NCI-H2081 (cell line): ENCODE measurements at places on chromosomes 13 and 19.
A peak's percentile ranks its signal among the peaks of the same experiment; 100 is the strongest.

- no peak for DNase-seq
Measured at GRCh38 chr19:3984584-3984907, 717 bp downstream of the EEF2 start.

GRCh38 chr19:11499220-11499726 lies 6.4 kb downstream of the ZNF653 start:
- no peak for DNase-seq

DNA sequence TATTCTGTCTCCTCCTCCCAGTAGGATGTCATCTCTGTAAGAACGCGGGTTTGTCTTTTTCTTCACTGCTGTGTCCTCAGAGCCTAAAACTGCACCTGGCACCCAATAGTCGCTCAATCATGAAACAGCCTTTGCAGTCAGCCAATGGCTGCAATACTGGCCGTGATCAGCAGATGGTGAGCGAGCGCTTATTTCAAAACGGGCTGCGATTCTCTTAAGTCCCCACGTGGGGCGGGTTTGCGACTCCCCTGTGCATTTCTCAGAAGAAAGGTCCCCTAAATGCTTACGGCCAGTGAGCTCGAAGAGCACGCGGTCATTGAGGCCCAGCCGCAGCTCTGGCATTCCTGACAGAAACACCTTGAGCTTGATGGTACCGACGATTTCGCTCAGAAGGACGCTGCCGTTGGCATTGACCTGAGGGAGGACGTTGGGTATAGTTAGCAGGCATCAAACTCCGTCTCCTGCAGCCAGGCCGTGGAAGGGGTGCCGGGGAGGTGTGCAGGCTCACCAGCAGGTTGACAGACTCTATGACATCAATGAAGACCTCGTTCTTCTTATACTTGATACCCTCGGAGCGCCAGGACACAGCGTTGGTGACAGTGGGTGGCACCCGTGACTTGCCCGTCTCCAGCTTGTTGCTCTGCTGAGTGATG lies 6.0 kb downstream of the AP1M2 start:
- DNase-seq: peak; percentile 83

- DNase-seq: no peak
Measured at GRCh38 chr13:88042489-88042888, 371.3 kb downstream of the SLITRK5 start.

DNA sequence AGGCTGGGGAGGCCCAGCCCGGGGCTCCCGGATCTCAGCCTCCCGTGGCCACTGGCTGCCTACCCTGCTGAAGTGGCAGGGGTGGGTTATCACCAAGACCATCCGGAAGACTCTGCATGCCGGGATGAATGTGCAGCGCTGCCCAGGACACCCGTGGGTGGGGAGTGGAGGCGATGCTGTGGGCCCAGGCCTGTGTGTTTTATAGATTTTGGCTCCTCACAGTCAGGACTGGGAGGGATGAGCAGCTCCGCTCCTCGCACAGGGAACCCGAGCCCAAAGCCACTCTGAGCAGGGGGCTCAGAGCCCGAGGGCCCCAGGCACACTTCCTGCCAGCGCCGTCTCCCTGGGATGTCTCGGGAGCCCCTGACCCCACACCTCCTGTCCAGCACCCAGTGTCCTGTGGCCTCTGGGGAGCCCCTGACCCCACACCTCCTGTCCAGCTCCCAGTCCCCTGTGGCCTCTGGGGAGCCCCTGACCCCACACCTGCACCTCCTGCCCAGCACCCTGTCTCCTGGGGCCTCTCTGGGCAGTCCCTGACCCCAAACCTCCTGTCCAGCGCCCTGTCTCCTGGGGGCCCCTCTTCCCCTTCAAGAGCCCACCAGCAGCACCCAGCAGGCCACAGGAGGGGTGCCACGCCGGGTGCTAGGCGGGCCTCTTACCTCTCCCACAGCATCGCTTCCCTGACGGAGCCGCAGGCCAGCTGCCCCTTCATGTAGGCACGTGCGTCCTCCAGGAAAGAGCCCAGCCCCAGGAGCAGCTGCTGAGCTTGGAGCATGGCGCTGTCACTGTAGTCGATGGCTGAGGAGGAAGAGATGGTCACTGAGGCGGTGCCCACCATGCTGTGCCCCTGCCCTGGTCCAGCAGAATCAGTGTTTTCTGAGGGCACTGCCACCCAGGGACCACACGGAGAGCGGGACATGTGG lies 31.4 kb downstream of the NAXD start:
- no peak for DNase-seq

DNA sequence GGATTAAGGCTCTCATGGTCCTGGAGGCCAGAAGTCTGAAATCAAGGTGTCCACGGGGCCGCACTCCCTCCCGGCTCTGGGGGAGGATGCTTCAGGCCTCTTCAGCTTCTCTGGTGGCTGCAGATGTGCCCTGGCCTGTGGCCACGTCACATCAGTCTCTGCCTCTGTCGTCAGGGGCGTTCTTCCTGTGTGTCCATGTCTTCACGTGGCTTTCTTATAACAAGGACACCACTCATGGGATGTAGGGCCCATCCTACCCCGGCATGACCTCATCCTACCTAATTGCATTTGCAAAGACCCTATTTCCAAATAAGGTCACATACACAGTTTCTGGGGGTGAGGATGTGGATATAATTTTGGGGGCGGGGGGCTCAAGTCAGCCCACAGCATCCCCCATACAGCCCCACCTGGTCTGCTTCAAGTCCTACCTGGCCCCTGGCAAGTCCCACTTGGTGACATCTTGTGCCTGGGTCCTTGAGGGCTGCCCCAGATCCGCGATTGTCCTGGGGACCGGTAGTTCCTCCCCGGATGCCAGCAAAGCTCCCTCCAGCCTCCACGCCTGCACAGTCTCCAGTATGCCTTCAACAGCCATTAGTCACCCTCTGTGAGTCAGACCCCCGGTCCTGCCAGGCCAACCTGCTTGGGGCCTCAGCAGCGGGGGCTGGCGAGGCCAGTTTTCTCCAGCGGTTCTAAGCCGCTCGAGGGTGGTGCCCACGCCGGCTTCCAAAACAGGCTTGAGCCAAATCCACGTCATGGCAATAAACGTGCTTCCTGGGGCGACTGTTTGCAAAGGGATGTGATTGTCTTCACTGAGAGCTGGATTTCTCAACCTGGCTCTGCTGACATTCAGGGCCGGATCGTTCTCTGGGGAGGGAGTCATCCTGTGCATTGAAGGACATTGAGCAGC lies 32.2 kb downstream of the MYO9B start:
- peak; percentile 31 for DNase-seq

DNA sequence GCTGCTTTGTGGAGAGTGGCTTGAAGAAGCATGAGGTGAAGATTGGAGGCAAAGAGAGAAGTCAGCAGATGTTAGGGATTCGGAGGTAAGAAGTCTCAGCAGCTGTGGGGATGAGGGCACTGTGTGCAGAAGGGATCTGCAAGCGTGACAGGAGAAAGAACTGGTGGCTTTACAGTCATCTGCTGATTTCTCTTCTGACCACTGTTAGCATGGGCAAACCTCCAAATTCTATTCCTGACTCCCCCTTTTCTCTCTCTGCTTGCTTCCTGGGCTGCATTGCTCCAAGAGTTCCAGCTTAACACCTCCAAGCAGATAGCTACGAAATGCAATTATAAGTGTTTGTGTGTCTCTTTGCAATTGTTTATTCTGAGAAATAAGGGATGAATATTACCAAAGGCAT lies 159.6 kb downstream of the GGACT start:
- peak; percentile 63 for DNase-seq

- DNase-seq: no peak
Measured at GRCh38 chr13:26502826-26503225, 54.7 kb upstream of the WASF3 start.

DNA sequence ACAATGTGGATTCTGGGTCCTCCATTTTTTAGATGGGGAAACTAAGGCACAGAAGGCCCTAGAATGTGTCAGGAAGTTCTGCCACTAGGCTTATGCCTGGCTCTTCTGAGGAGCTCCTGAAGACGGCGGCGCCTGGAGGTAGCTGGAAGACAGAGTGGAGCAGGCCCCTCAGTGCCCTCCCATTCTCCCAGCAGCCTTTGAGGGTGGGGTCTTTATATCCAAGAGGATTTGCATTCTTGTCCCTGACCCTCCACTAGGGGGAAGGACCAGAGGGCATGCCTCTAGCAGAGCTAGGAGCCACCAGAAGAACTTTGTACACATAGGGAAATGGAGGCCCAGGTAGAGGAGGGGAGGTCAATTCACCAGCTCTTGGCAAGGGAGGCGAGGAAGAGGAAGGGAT lies 9.4 kb downstream of the CELF5 start:
- DNase-seq: no peak

GRCh38 chr19:3132971-3133792 lies 2.7 kb upstream of the GNA15 start:
- DNase-seq: peak; percentile 96

GRCh38 chr19:17331045-17331558 lies 3.6 kb downstream of the ANO8 start:
- DNase-seq: no peak

- DNase-seq: no peak
Measured at GRCh38 chr19:29326849-29327840, 114.2 kb upstream of the UQCRFS1 start.

DNA sequence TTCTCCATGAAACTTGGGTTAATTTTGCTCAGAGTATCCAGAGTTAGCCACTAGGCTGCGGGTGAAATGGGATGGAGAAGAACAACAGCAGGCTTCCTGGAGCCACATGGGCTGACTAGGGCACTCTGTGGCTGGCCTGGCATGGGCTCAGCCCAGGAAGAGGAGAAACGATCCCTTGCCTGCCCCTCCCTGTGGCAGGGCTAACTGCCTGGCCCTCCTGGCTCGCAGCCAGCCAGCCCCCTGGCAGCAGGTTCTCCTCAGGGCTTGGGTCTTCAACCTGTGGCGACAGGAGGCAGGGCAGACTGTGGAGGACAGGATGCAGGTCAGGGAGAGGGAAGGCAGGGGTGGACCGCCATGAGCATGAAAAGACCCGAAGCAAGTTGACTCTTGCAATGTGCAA lies 78.7 kb upstream of the GPR183 start:
- no peak for DNase-seq

GRCh38 chr13:25679159-25679558 lies 307.4 kb downstream of the ATP8A2 start:
- no peak for DNase-seq

- no peak for DNase-seq
Measured at GRCh38 chr13:20714563-20715329, 11.2 kb downstream of the IL17D start.

DNA sequence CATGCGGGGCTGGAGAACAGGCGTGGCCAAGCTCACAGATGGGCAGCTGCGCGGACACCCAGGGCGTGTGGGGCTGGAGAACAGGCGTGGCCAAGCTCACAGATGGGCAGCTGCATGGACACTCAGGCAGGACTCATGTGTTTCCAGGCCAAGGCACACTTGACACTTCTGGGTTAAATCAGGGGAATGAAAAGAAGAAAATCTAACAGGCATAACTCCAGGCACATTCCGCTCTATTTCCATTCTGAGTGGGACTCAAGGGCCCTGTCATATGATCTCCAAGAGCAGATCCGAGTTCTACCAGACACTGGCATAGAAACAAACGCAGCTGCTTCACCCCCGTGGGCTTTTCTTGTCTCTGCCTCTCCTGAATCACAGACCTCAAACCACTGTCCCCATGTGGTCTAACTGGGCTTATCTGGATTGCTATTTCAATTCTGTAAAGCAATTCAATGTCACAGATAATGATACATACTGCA lies 17.4 kb upstream of the C13orf46 start:
- DNase-seq: no peak

DNA sequence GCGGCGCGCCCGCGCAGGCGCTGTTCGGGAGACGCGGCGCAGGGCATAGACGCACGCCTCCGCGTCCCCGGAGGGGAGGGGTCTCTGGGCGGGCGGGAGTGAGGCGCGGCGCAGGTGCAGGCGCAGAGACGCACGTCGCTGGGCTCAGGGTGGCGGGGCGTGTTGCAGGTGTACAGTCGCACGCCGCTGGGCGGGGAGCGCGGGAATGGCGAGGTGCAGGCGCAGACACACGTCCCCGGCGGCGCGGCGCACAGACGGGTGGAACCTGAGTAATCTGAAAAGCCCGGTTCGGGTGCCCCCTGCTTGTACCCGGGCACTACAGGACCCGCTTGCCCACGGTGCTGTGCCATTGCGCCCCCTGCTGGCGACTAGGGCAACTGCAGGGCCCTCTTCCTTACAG lies 44.7 kb downstream of the PLPP2 start:
- DNase-seq: no peak

DNA sequence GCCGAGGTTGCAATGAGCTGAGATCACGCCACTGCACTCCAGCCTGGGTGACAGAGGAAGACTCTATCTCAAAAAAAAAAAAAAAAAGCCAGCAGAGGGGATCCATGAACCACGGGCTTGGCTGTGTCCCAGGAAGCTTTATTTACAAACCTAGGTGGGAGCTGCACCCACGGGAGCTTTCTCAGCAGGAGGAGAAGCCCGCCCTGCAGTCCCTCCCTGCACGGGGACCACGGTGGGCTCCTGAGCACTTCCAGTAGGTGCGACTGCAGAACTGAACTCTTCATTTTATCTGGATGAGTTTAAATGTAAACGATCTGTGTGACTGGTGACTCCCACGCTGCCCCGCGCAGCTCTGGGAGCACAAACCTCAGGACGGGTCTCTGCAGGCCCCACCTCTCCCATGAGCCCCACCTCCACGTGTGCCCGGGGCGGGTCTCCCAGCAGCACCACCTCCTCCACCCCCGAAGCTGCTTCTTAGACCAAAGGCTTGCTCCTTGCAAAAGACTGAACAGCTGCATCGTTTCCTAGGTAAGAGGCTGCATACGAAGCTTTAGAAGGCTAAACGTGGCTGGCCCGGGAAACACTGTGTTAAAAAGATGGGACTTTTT lies 66.4 kb downstream of the SPACA7 start:
- no peak for DNase-seq

GRCh38 chr13:28753946-28754345 lies 35.2 kb upstream of the SLC46A3 start:
- DNase-seq: no peak

- no peak for DNase-seq
Measured at GRCh38 chr19:29381353-29382203, 144.2 kb upstream of the VSTM2B start.

GRCh38 chr13:24221007-24221406 lies 60.5 kb downstream of the SPATA13 start:
- DNase-seq: no peak

DNA sequence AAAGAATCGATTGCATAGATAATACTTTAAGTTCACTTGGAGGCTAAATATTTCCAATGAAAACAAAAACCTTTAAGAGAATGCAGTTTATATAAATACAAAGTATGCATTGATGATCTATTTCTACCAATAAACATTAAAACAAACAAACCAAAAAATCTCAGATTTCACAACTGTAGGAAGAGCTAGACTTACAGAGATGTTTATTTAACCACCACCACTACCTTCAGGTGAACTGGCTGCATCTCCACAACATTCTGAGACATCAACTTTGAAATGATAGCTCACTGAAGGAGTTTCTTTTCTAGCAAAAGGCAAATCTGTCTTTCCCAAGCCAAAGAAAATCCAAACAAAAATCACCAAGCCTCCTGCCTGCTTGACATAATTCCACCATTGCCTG lies 44.2 kb downstream of the FOXO1 start:
- DNase-seq: no peak
